DMS79 (cell line): ENCODE measurements at places on chromosomes 7 and 10.

DNA sequence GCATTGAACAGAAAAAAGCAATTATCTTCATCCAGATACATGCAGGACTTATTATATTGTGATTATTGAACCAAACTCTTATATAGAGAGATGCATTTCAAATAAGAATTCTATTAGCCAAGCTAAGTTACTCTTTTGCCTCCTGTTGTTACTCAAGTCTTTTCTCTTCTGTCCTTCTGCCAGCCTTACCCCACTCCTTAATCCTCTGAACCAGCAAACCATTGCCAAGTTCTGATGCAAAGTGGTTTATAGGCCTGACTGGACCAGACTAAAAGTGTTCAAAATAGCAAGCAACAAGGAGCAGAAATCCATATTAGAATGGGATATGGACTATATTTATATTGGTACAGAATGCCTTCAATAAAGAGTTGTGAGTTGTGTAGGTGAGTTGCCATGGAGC lies 2.2 kb upstream of the SLC26A4 start:
- DNase-seq: no peak

GRCh38 chr7:42831718-42832522 lies 80.0 kb downstream of the C7orf25 start:
- DNase-seq: no peak

- no peak for DNase-seq
These were observed 208.1 kb downstream of the SORCS1 start for GRCh38 chr10:106956216-106956915.

DNA sequence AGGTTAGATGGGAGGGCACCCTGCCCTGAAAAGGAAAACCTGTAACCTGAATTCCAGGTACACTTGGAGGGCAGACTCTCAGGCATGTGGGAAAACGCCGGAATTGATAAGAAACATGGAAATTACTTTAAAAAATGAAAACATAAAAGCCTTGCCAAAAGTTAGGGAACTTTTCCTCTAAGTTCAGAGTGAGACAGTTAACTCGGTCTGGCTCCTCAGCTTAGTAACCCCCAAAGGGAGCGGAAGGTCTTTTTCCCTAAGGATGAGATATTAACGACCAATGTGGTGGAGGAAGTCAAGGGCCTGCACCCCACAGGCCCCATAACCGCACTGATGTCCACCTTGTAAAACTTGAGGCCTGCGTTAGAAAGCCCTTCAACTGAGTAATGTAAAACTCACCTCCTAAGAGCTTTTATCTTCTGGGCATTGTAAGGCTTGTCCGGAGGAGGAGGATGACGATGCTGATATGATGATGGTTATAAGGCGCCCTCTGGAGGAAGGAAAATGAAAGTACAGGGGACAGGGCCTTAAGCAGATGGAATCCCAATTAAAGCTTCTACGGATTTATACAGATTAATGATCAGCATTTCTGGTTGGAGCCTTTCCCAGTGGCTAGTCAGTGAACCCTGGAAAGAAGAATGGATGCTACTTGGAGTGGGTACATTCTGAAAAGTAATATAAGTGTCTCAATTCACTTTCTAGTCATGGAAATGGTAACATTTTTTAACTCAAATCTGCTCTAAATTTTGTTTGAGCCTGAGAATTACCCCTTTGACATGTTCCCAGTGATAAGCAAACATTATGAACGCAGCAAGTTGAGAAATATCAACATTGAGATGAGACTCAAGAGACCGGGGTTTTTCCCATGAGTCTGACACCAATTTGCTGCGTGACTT lies 694 bp downstream of the COL1A2 start:
- no peak for DNase-seq

DNA sequence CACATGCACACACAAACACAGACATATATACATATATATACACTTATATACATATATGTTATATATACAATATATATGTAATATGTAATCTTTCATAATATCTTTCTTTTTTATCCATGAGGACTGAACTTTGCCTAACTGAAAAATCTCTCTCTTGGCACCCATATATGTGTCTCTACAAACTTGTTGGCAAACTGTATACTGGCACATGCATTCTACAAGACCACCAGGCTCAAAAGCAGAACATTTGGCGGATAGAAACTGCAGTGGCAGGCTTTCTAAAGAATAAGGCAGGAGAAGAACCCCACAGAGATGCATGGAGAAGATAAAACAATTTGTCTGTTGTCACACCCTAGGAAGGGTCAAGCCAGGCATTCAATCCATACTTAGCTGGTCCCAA lies 165.3 kb downstream of the NRG3 start:
- DNase-seq: no peak

DNA sequence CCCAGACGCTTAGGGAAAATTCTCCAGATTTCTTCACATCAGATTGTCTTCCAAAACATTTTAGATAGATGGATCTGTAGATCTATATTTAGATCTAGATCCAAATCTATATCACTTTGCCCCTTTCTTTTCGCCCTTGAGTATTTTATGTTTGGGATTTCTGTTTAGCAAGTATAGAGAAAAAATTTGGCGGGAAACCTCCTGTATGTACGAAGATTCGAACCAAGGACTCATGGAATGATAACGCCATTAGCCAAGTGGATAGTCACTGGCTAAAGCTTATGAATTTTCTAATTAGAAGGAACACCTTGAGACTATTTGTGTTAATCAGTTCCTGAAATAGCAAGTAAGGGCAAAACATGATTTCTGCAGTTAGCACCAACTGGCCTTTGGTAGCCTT lies 1.2 kb downstream of the THNSL1 start:
- DNase-seq: no peak

GRCh38 chr10:104084482-104085142 lies 1.1 kb downstream of the COL17A1 start:
- no peak for DNase-seq

GRCh38 chr10:30536578-30536977 lies 93.0 kb downstream of the LYZL2 start:
- DNase-seq: no peak

- no peak for DNase-seq
These were observed 73.4 kb downstream of the MYOF start for GRCh38 chr10:93408783-93409182.

- no peak for DNase-seq
These were observed 74.0 kb downstream of the ARID5B start for GRCh38 chr10:61975391-61975932.
